ENCODE measurements at places on chromosomes 3 and 15. TPM values are rescaled to one million over a fixed set of nuclear protein-coding genes. Genes with fewer than 3 reads are reported as not detected.

POLQ gene
- total RNA-seq = 6.2 TPM

GRCh38 chr3:114223143-114223542 lies 14.2 kb downstream of the ZNF80 start:
- DNase-seq = no peak

PRSS50 gene
- 4.8 TPM for total RNA-seq

DNA sequence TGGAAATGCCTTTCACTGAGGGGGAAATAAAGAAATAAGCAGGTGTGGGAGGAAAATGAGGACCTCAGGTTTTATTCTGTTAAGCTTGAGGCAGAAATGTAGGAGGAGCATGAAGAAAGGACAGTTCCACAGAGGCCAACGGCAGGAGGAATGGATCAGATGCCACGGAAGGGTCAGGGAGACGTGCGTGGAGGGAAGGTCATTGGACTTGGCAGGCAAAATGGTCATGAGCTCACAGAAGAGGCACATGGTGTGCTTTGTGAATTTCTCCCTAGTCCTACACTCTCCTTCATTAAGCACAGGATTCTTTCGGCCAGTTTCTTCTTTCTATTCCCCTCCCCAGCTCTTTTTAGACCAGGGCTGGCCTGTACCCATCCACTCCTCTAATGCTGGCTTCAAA lies 32.5 kb upstream of the THSD4 start:
- no peak for DNase-seq

DNA sequence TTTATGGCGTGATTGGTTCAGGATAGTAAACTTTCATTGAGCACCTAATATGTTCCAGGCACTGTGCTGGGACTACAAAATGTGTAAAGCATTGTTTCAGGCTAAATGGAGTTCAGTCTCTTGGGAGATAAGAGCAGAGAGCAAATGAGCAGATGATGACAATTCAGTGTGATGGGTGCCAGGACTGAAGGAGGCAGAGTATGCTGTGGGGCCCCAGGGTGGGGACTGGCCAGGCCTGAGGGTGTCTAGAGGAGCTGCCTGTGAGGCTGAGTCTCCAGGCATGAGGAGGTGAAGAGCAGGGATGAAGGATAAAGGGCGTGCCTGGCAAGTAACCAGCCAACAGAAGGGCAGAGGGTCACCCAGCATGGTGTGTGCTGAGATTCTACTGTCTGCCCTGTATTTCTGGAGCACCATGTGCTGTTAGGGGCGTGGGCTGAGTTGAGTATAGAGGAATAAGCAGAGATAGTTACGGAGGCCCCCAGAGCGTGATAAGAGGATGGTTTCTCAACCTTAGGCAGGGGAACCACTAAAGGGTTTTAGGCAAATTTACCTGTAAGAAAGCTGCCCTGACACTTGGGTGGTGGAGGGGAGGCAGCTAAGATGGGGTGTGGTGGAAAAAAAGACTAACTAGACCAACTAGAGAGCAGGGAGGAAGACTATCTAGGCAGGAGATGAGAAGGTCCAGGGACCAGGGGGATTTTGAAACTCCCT lies 38.5 kb downstream of the EPHB1 start:
- DNase-seq = no peak

DNA sequence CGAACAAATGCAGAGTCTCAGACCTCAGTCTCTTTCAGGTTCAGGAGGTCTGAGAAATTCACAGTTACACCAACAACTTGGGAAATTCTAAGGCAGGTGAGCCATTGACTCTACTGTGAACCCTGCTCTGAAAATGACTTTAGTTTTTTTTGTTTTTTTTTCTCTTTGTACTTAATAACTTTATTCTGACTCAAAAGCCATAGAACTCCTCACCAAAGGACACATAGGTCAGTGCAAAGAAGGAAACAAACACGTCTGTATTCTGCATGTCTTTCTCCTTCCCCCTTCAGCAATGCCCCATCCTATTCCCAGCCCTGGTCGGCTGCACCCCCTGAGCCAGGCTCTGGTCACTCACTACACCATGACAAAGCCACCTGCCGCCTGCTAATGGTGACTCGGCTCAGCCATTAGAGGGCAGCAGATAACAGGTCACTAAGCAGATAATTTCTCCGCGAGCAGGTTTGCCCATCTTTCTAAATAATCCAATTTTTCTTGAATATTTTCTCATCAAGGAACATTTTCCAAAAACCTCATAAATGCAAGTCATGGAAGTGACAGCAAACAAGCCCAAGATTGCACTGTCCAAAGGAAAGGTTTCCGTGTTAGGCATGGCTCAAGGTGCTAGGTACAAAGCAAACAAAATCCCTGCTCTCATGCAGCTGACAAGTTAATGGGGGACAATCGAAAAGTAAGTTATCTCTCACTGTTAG lies 37.7 kb downstream of the TM4SF4 start:
- no peak for DNase-seq

NEK10 gene
- total RNA-seq = 0.84 TPM

RTP3 gene
- not detected for total RNA-seq

GRCh38 chr3:190596349-190597285 lies 82.7 kb downstream of the IL1RAP start:
- DNase-seq = no peak

DNA sequence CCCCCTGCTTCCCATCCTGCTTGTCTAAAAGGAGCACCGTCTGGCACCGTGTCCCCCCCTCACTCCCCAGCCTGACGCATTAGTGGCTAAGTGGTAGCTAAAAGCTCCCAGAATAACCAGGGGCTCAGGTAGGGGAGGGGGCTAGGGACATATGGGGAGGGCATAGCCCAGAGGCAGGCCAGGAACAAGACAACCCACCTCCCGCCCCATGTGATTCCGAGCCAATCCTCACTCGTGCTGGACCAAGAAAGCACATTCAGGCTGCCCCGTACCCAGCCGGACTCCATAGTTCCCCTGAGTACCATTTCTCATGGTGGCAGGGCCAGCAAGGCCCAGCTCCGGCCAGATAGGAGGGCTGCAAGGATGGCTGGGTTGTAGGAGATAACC lies 11.5 kb downstream of the SEMA7A start:
- no peak for DNase-seq

- DNase-seq = no peak
Observed at GRCh38 chr3:178274711-178275110, 261.5 kb upstream of the KCNMB2 start.

ENTPD3 gene
- 0.72 TPM for total RNA-seq

Data from mesothelial cell of epicardium (in vitro differentiated cells).